ENCODE measurements at places on chromosomes 6 and 20.

DNA sequence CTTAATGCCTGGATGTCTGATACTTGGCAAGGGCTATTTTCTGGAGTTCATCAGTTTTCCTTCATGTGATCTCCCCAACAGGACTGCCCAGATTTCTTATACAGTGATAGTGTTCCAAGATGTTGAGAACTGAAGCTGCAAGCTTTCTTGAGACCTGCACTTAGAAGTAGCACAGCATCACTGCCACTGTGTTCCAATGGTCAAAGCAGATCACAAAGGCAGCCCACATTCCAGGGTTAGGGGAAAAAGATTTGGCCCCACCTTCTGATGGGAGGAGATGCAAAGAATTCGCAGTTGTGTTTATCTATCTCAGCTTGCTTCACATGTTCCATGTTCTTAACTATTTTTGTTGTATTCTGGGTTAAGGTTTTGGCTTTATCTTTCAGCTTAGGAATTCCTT lies 78.2 kb downstream of the GPX5 start:
- no peak for DNase-seq

DNA sequence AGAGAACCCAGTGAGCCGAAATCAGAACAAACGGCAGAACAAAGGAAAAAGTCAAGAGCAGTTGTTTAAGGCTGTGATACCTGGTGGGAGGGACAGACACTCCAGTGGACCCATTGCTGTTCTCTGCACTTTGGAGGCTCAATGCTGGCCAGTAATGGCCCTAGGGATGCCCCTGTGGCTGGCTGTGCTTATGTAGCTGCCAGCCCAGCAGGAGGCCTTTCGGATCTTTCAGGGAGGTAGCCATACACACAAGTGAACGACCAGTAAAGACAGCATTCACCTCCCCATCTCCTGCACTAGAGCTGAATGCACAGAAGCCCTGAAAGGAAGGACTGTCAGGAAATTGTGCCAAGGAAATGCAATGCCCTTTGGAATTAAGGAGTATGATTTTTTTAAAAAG lies 34.3 kb downstream of the GPLD1 start:
- no peak for DNase-seq

GRCh38 chr6:22227824-22228610 lies 68.8 kb downstream of the PRL start:
- DNase-seq, result no peak

DNA sequence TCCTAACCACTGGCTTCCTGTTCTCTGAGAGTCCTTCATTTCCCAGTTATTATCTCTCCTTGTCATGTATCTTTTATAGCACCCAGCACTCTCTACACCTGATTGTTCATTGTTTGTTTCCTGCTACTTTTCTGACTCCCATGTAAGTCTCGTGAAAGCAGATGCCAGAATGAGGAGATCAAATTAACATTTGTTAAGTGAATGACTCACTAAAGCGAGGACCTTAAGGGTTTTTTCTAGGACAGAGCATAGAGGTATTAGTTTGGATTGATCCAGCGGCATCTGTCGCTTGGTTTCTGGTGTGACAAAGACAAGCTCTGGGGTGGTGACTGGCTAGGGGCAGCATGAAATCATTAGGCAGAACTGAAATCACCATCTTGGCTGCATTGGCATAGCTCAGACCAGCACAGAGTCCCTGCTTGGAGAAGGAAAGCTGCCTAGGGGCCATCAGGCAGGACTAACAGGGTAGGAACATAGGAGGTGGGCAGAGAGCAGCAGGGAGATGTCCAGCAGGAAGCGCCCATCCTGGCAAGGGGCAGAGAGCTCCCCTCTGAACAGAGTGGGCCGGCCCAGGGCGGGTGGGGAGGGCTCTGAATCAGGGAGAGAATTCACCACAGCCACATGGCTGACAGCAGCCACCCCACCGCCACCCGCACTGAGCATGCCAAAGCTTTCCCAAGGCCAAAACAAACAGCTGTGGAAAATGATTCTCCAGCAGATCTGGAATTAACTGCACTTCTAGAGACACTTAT lies 97.1 kb upstream of the CEP85L start:
- no peak for DNase-seq

- peak; percentile 88 for DNase-seq
Measured at GRCh38 chr20:19735446-19735845, 22.6 kb upstream of the RIN2 start.

DNA sequence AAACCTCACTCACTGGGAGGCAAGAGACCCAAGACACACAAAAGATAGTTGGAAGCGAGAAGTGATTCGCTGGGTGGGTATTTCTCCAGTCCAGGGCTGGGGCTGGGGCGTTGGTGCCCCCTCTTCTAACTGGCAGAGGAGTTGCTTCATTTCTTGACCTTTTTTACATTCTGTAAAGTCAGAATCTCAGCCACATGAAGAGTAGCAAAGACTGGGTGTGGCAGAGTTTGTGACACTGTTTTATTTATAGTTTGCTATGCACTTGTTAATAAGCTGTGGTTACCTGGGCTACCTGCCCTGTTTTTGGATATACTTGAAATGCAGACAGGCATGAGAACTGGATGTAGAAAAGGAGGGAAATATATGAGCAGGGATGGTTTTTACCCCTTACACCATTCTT lies 42.3 kb downstream of the IL20RA start:
- no peak for DNase-seq

DNA sequence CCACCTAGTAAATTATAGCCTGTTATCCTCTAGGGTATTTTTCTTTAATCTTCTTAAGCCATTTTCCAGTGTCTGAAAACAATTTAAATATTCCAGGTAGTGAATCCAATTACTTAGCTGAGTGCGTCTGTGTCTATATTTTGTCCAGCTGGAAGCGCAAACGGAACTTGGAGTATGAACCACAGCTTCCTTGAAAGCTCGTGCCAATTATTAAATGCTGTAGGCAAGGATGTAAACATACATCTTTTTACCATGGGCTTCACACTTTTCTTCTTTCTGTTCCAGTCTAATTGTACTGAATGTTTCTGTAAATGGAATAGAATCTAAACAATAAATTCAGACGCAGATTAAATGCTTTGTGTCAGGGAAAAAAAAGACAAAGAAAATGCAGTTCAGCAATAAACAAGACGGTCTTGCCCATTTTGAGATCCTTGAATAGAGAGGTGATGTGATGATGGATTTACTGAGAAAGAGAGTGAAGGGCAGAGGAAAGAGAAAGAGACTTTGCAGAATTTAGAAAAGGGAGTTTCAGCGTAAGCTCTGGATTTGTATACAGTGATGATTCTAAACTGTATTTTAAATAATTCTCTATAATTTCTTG lies 1.9 kb downstream of the PLCB1 start:
- peak; percentile 22 for DNase-seq

DNA sequence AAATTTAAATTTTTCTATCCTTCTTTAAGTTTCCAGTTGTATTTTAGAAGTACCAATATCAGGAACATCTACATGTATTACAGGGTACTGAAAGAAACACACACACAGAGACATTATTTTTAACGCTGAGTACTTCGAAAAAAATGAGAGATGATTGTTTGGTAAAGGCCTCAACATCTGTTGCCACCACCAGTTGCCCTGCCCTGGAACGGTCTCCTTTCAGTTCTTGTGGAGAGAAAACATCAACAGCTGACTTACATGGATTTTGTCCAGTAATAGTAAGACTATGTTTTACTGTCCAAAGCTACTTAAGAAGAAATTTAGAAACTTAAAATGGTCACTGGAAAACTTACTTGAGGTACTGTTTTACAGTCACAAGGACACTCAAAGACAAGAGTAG lies 16.7 kb downstream of the HMGCLL1 start:
- DNase-seq, result no peak

- no peak for DNase-seq
Measured at GRCh38 chr6:132607544-132608233, 16.4 kb downstream of the TAAR2 start.

DNA sequence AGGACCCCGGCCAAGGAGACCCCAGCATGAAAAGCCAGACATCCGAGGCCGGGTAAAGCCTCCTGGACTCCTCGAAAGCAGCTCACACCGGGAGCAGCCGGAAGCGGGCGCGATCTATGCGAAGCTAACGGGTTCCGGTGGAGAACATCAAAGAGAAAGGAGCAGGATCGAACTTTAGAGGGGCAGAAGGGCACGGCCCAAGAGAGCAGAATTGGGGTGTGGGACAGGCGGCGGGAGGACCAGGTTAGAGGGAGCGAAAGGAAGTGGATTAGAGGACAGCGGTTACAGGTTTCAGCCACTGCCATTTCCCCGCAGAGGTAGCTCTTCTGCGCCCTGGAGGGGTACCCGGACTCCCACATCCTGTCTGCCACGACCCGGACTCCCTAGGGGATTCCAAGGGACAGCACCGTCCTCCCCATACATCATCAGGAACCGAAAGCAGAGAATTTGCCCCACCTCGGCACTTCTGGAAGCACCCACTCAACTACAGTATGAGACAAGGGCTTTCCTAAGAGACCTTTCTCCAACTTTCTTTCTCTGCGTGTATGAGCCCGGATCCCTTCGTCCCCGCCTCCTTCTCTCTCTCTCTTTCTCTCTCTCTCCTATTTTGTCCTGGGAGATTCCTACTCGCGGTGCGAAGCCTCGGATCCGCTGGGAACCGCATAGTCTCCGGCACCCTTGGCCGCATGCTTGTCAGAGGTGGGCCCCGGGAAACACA lies 507 bp upstream of the VGLL2 start:
- no peak for DNase-seq

- peak; percentile 47 for DNase-seq
Measured at GRCh38 chr6:39342692-39343395, 20.3 kb upstream of the KCNK16 start.

- DNase-seq, result no peak
Measured at GRCh38 chr6:30711758-30712380, 5.2 kb downstream of the MDC1 start.

GRCh38 chr6:43943781-43944250 lies 173.8 kb downstream of the VEGFA start:
- DNase-seq, result no peak

GRCh38 chr6:159467473-159468041 lies 225.5 kb downstream of the SOD2 start:
- no peak for DNase-seq

GRCh38 chr6:55746473-55746872 lies 128.9 kb downstream of the BMP5 start:
- no peak for DNase-seq

Measured in inflammatory macrophage (primary cell).